ENCODE measurements at places on chromosomes 2 and 18.

DNA sequence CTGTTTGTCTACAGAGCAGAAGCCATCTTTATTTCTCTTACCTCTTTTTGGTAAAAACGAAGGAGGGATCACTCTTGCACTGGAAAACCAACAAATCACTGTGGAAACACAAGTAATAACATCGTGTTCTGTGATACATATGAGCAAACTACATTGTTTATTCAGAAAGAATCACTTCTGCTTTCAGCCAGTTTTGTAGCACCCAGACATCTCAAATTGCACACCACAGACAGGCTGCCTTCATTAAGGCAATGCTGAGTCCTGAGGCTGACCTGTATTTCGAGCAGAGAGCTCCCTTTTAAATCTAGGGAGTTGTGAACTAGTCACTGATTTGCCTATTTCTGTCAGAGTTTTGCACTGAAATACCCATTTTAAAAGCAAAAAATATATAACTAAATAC is 1003.2 kb upstream of the FAM98A start:
- no peak for DNase-seq

DNA sequence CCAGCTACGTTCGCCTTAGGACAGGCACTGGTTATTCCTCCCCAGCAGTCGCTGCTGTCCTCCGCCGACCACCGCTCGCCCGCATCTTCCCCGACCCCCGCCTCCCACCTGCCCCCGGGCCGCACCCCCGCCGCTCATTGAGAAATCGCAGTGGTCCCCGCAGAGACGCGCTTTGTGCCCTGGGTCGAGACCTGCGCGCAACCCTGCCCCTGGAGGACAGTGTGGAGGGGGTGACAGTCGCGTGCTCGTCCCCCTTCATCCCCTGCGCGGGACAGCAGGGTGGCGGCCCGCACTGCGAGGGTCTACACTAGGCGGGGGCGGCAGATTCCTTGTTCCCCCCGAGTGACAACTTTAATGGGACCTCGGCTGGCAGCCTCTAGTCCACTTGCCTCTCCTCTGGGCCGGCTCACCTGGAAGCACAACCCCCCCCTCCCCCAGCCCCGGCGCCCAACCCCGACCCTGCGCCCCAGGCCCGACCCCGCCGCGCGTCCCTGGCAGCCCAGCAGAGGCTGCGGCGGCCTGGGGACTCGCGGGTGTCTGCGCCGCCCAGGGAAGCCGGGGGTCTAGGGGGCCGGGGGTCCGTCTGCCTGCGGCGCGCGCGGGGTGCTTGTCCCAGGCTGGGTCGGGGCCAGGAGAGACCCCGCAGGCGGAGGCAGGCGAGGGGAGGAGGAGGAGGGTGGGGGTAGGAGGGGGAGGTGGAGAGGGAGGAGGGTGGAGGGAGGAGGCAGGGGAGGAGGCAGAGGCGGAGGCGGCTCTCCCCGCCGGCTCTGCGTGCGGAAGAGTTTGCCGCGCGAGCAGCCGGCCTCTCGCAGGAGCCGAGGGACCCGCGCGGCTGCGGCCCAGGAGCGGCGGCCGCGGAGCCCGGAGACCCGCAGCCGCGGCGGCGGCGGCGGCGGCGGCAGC is at the start of gene NPAS2:
TSS of gene NPAS2 (plus strand) at position 770 of the 903 bp plus-strand sequence. CDS start 84,616 bp downstream, outside the sequence.
- DNase-seq, result no peak

DNA sequence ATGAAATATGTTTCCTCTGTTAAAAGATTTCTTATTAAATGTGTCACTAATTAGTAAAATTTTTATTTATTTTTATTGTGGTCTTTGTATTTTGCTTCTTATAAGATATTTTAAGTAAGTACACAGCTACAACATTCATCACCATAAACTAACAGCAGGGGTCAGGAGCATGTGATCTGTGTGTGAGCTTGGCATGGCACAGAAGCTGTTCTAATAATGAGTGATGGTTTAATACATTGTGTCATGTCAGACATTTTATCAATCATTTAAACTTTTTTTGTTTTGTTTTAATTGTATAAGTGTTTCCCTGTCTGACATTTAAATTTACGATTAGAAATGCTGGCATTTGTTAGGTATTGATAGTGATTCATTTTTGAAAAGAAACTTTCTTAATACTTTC is 585.4 kb downstream of the DSC3 start:
- DNase-seq, result no peak

- no peak for DNase-seq
Observed at GRCh38 chr2:143440411-143441012, 311.3 kb downstream of the ARHGAP15 start.

- DNase-seq, result no peak
Observed at GRCh38 chr18:62450175-62450545, 72.7 kb upstream of the ZCCHC2 start.

DNA sequence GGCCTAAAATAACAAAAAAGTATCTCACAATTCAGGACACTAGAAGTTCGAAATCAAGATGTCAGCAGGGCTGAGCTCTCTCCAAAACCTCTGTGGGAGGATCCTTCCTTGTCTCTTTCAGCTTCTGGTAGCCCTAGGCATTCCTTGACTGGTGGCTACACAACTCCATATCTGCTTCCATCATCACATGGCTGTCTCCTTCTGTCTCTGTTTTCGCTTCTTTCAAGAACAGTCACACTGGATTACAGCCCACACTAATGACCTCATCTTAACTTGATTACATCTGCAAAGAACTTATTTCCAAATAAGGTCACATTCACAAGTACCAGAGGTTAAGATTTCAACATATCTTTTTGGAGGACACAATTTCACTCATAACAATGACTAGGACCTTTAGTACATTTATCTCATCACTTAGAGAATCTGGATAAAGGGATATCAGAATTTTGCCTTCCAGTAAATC is 275.2 kb downstream of the IRS1 start:
- DNase-seq, result no peak

DNA sequence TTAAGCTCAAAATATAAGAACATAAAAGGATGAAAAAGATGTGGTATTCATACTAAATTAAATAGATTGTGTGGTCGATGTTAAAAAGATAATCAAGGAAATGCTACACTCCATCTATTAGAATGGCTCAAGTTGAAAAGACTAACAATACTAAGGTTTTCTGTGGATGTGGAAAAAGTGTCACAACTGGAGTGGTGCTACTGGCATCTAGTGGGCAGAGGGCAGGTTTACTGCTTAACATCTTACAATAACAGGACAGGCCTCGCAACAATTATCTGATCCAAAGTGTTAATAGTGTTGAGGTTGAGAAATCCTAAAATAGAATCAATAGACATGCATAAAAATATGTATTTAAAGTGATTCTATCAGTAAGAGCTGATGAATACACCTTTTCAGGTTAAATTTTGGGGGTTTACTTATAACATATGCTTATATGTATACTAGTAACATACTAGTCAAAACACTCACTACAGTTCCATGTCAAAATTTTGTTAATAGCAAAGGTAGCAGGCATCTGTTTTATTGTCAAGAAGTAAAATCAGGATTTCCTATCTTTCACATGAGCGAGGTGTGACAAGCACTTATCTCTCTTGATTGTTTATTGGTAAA is 91.5 kb upstream of the TMEFF2 start:
- no peak for DNase-seq

DNA sequence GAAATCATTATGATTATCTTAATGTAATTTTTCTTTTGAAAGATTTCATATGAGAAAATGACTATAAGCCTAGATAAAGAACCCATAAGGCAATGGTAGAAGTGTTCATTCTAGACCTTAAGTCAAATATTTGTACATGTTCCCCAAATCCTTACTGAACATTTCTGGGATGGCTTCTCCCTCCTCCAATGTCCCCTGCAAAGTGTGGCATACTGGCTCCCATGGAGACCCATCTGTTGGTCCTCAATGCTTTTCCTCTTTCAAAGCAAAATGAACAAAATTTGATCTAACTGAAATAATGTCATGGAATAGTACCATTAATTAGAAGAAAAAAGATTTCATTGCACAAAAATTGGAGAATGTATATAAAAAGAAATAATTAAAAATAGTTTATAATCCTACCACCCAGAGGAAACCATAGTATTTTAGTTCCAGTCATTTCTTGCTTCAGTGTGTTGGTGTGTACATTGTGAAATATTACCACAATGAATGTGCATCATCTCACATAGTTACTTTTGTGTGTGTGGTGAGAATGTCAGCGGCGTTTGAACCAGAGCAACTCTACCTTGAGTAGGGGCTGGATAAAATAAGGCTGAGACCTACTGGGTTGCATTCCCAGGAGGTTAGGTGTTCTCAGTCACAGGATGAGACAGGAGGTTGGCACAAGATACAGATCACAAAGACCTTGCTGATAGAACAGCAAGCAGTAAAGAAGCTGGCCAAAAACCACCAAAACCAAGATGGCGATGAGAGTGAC is 181.3 kb downstream of the UXS1 start:
- DNase-seq, result no peak

- DNase-seq, result no peak
Observed at GRCh38 chr2:242063850-242064249, 194.3 kb downstream of the RTP5 start.

DNA sequence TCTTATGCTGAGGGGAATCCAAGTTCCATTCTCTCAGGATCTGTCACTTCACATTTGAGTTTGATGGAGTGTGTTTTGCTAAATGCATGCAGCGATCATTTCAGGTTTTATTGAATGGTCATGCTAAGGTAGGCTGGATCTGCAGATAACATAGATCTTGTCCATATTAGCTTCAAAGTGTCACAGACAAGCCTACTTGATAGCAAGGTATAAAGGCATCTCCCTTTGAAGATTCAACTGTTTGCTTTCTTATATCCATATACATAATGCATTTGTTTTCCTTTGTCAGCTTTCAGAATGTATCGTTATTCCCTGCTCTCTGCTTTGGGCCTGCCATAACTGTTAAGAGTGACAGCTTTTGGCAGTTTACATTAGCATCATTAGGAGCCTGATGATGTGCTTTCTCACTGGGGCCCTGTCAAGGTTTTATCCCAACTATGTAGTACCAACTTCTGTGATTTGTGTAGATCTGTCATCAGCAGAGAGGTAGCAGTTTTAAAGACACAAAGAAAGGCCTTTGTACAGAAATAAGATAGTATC is 604.3 kb upstream of the CDH7 start:
- DNase-seq, result no peak

GRCh38 chr2:46079985-46080560 is 217.1 kb upstream of the EPAS1 start:
- no peak for DNase-seq

DNA sequence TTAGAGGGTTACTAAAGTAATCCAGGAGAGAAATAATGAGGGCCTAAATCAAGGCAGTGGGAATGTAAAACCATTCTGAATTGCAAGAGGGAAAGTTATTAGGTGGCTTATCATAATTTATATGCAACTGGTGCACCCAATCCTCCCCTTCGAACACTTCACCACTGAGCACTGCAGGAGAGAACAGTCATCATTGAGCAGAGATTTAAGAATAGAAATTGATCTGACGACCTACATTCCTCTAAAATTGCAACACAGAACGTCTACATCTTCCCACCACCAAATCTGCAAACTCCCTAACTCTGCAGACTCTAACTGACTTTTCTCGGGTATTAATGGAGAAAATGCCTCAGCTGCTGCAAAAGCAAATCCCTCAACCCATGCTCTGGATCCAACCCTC is 138.5 kb upstream of the CDH20 start:
- no peak for DNase-seq

- DNase-seq, result no peak
Observed at GRCh38 chr2:135667045-135667444, 74.6 kb upstream of the UBXN4 start.

DNA sequence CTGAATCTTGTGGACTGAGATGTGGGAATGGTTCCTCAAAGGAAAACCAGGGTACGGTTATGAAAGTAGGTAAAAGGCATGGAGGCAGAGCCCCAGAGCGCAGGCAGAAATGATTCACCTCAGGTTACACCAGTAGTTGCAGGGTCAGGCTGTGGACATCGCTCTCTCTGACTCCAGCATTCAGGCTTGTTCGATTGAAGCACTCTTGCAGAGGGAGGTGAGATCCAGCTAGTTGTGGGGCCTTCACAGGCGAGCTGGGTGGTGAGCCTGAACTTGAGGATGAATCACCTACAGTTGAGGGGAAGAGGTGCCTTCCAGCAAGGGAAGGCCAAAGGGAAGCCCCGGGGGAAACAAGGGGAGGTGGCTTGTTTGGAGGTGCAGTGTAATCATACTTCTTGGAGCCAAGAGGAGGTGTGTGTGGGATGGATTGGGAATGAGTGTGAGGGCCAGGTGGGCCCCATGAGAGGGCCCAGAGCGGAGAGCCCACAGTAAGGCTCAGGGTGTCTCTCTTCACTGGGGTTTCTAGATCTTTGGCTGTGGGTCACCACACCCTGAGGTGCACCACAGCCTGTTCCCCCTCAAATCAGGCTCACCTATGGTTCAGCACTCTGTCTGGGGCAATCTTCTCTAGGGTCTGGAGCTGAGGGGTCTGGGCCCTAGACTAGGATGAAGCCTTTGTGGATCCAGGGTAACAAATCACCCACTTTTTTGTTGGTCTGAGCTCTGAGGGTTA is 48.5 kb upstream of the MCFD2 start:
- no peak for DNase-seq

DNA sequence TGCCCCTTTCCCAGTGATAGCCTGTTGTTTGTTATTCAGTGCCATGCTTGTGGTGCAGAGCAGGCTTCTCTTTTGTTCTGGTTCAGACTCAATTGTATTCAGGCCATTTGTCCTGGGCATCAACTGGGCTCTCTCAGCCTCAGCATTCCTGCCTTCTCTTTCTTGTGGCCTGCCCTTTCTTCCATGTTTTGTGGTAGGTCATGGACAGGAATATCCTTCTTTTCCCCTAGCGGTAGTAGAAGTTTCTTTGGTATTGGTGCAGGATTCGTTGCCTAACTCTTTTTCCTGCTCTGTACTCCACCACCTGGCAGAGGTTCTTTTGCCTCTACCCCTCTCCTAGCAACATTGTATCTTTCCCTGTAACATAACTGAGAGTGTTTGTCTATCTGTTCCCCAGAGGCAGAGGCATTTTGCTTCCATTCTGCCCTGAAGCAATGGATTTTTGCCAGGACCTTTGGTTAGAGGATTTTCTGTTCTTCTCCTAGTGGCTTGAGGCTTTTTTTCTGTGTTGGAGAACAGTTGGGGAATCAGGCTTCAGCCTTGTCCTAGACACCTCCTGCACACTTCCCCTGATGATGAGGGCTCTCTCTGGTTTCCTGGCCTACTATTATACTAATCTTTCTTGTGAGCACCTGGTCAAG is 68.5 kb downstream of the NCOA1 start:
- no peak for DNase-seq

DNA sequence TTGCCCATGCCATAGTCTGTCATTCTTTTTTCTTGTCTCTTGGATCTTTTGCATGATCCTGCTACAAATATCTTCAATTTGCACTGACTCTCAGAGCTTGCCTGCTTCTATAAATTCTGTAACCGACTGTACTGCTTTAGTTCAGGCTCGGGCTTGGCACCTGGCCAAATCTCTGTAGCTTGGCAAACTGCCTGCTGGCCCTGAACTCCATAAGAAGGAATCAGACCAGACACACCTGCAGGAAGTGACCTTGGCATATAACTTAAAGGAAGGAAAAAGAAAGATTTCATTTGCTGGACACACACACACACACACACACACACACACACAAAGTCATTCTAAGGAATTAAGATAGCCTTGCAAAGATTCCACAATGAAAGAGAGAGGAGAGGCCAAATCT is 291.2 kb upstream of the DDX18 start:
- DNase-seq, result no peak

DNA sequence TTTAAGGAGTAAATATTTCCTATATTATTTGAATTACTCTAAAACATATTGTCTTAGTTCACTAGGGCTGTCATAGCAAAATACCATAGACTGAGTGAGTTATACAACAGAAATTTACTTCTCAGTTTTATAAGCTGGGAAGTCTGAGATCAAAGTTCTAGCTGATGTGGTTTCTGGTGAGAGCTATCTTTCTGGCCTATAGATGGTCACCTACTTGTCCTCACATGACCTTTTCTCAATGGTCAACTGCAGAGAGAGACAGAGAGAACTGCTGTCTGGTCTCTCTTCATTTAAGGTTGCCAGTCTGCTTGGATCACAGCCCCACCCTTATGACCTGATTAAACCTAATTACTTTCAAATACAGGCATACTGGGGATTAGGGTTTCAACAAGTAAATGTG is 490.9 kb downstream of the FBXO15 start:
- DNase-seq, result no peak
